ENCODE measurements at places on chromosomes 16 and 17.

DNA sequence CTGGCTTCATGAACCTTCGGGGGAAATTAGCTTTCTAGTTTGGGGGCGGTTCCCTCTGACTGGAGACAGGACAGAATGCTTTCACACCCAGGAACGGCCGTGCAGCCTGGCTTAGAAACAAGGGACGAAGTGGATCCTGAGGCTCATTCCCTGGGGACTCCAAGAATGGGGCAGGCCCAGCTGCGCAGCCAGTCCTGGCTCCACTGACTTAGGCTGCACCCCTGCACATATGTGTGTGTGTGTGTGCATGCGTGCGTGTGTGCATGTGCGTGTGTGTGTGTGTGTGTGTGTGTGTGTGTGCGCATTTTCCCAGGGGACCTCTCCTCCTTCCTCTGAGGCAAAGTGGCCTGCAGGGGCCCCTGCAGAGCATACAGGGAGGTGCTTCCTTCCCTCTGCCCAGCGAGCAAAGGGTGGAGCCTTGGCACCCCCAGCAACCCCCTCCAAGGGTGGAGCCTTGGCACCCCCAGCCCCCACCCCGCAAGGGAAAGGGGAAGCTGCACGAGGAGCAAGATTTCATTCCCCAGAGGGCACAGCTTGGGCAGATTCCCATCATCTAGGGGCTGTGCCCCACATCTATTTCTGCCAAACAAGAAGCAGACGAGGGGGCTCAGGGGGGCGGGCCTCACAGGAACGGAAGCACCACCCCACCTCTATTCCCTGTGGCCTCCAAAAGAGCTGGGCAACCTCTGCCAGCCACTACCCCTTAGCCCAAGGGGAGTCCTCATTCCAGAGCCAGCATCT, 97.6 kb upstream of the CBX4 start:
- no peak for DNase-seq

GRCh38 chr17:71361656-71362450, 759.0 kb upstream of the SOX9 start:
- no peak for DNase-seq

DNA sequence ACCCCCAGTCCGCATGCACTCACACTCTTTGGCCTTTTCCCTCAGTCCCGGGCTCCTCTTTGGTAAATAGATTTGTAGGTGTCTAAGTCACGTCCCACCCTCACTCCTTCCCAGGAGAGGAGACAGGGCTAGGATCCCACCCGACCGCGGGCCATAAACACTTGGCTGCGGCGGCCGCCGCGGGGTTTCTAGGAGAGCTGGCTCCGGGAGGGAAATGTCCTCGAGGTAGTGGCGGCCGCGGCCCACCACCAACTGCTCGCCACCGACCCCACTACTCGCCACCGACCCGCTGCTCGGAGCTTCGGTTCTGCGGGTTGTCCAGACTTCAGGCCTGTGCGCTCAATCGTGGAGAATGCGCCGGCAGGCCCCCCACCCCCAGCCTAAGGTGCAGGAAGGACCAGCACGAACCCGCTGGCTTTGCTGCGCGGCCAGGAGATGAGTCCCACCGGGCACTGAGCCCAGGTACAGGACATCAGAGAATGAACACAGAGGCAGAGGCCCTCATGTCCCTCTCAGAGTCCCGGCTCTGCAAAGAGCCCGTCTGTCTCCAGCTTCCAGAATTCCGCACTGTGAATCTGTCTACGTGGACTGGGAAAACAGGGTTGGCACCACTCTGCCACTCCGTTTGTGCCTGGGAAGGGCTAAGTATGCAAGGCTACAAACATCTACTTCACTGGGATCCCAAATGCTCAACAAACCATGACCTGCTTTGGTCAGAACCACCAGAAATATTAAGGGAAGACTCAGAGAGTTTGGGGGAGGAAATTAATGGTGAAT, 2.5 kb downstream of the PRAC2 start:
- DNase-seq: no peak

DNA sequence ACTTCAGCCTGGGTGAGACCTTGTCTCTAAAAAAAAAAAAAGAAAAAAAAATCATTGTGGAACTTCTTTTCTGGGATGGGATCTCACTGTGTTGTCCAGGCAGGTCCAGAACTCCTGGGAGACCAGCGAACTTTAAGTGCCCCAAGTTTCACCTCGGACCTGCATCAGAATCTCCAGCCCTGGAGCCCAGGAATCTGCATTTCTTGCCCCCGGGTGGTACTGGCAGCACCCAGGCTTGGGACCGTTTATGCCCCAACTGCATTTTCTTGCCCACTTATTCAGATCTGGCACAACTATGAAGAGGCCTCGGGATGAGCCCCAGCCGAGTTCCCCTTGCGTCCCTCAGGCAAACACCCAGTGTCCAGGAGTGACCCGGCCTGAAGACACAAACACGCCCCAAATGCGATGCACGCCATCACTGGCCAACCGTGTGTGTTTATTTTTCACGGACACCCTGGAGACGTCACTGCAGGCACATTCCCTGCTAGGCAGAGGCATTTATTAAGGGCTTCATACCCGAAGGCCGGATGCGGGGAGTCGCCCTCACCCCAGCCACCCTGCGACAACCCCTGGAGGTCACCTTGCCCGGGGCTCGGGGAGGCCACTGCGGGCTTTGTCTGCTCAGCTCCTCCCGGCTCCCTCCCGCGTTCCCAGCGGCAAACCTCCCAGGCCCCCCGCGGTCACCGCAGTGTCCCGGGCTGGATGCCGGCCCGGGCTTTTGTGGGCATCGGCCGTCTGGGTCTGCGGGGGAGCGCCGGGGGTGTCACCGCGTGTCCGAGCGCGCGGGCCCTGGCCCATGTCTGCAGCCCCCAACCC, 684 bp upstream of the SPIRE2 start:
- DNase-seq: no peak

- no peak for DNase-seq
These were observed 6.0 kb upstream of the LPCAT2 start for GRCh38 chr16:55502801-55503366.

GRCh38 chr17:75418531-75418930, 13.1 kb upstream of the GRB2 start:
- no peak for DNase-seq

GRCh38 chr17:76271669-76272540, 6.8 kb downstream of the UBALD2 start:
- peak; percentile 51 for DNase-seq

DNA sequence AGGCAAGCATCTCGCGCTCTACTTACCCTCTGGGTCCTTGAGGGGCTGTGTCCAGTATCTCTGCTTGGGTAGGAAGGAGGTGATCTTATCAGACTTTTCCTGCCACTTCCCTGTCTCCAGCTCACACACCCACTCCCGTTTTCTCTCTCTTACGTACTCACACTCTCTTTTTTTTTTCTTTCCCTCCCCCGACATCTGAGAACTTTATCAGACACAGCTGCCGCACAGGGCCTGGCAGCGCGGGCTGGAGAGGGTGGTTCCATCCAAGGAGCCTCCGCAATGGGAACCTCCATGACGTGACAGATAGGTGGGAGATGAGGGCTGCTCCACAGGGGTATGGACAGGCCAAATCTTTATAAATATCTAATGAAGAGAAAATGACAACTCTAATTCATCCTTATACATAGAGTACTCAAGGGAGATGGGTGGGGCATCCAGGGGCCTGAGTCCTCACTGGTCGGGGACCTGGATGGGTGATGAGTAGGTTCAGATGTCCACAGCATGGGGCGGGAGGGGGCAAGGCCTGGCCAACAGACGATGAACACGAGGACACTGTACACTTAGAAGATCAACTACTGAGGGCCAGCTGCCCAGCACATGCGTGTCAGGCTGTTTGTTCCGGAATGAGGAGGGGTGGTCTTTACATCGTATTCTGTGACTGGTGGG, 23.3 kb downstream of the MINK1 start:
- no peak for DNase-seq

DNA sequence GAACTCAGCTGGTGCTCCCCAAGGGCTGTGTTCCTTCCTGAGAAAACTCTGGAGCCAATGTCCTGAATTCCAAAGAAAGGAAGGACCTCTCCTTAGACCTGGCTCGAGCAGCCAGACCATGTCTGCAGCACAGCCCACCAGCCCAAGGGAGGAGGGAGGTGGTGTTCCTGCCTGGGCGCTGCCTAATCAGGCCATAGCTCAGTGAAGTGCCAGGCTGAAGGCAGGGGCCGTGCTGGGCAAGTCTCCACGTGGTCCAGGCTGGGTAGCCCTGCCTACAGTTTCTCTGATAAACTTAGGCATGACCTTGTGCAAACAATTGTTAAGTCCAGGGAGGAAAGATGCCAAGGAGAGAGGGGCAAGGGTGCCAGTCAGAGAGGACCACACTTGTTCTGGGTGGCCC, 76.8 kb downstream of the MPRIP start:
- no peak for DNase-seq

DNA sequence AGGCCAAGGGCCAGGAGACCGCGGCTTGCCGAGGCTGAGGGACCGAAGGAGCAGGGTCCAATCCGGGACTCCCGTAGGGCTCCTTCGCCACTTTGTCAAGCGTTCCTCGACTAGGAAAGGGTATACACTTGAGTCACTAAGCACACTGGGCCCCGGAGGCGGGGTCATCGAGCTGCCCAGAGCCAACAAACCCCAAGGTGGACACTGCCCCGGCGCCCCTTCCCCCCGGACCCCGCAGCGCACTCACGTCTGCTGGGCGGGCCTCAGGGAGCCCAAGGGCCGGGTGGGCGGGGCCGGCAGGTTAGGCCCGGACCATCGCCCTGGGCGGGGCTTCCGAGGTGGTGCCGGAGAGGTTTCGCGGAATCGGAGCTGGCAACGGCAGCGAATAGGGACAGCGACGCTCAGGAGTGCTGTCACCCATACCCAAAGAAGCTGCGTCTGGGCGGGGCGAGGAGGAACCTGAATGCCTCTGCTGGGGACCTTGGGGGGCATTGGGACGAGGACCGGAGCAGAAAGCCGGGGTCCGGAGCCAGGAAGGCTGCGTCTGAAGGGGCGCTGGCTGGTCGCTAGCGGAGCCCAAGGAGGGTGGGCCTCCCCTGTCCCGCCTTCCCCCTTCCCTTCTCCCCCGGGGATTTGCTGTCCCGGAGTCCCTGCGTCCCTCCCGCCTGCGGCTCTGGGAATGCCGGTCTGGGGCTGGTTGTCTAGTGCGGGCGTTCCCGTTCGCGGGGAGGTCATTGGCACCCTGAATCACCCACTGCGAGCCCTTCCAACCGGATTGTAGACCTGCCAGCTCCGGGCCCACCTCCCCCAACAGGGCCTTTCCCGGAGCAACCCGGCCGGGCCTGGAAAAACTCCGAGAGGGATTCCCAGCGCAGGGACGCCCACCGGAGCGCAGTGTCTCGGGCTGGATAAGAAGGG, 118.2 kb upstream of the SMURF2 start:
- peak; percentile 65 for DNase-seq

DNA sequence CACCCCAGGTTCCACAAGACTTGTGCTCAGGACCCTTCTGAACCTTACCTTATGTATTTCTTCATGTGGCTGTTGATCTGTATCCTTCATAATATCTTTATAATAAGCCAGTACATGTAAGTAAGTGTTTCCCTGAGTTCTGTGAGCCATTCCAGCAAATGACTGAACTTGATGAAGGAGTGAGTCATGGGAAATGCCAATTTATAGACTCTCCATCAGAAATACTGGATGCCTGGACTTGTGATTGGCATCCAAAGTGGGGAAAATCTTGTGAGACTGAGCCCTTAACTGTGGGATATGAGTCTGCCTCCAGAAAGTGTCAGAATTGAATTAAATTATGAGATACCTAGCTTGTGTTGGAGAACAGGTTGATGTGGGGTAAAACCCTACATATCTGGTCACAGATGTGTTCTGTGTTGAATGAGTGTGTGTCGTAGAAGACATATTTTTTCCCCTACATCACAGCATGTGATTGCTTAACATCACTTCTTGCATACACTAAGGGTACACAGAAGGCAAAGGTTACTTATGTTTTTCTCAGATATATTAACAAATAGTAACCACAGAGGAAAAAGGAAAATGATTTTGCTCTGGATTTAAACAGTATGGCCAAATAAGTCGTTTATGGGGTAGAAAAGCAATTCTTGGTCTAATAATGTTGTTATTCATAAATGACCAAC, 70.2 kb upstream of the NETO2 start:
- DNase-seq: no peak

- DNase-seq: no peak
These were observed 6.0 kb downstream of the ADAT1 start for GRCh38 chr16:75617121-75617520.

- DNase-seq: no peak
These were observed 29.3 kb downstream of the UNC13D start for GRCh38 chr17:75814900-75815373.

- DNase-seq: no peak
These were observed 10.1 kb upstream of the TMEM208 start for GRCh38 chr16:67216612-67217490.

DNA sequence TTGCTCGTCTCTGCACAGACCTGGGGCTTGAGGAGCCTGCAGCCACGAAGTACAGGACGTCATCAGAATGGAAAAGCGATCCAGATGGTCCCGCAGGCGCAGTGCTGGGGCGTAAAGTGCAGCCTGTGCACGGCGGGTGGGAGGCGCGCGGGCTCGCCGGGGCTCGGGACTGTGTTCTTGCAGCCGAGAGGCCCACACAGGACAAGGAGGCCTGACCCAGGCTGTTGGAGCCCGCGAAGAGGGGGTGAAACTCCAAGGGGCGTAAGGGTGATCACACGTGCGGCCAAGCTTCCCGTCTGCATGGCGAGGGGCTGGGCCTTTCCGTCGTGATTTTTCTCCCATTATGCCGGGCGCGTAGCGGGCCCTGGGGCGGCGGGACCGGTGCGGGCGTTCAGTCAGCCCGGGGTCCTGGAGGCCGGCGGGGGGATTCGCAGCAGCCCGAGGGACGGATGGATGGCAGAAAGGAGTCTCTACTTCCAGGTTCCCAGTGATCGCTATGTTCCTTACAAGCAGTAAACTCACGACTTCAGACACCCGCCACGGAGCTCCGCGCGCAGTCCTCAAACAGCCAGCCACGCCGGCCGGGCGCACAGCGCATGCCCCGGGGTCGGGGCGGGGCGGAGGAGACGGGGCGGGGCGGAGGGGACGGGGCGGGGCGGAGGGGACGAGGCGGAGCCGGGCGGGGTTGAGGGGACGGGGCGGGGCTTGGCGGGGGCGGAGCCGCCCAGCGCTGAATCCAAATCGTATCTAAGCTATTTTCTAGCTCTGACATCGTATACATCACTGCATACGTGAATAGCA, 141.0 kb upstream of the KCNJ18 start:
- DNase-seq: peak; percentile 71
